ENCODE measurements at places on chromosomes 2 and 18.

- H3K4me1 ChIP-seq: no peaks in the 10 kb centered on the region
- H3K27ac ChIP-seq: no peak overlapping the region
- H3K4me3 ChIP-seq: no peak overlapping the region
- H3K27me3 ChIP-seq: no peaks in the 10 kb centered on the region
- DNase-seq: no peak
Observed at GRCh38 chr2:228344531-228344930, 163.0 kb upstream of the SPHKAP start.

DNA sequence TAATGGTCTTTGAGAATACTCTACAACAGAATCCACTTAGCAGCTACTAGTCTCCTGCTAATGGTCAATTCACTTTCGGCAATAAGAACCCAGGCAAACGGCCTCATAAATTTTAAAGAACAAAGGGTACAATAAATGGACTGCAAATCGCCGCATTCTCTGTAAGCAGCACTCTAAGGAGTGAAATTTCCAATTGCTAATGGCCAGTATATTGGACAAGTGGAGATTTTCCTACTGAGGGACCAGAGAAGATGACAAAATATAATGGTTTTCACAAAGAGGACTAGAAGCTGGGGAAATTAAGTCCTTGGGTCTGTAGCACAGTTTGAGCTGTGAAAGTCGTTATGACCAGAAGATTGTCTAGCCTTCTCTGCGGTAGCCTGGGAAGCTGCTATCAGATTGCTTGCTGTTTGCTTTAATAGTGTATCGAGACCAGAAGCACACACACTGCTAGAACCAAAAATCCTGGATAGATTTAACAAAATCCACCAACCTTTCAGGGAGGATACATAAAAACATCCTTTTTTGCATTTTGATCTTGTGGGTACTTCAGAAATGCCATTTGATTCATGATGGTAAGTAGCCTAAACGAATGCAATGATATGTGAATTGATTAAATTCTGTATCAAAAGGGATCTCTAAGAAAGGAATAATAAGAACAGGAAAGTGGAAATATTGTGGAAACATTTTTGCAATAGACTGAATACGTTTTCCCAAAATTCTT is 53.6 kb upstream of the ATP8B1 start:
- no peak overlapping the region for H3K27ac ChIP-seq
- H3K4me3 ChIP-seq: no peak overlapping the region
- H3K27me3 ChIP-seq: no peaks in the 10 kb centered on the region
- DNase-seq: no peak

DNA sequence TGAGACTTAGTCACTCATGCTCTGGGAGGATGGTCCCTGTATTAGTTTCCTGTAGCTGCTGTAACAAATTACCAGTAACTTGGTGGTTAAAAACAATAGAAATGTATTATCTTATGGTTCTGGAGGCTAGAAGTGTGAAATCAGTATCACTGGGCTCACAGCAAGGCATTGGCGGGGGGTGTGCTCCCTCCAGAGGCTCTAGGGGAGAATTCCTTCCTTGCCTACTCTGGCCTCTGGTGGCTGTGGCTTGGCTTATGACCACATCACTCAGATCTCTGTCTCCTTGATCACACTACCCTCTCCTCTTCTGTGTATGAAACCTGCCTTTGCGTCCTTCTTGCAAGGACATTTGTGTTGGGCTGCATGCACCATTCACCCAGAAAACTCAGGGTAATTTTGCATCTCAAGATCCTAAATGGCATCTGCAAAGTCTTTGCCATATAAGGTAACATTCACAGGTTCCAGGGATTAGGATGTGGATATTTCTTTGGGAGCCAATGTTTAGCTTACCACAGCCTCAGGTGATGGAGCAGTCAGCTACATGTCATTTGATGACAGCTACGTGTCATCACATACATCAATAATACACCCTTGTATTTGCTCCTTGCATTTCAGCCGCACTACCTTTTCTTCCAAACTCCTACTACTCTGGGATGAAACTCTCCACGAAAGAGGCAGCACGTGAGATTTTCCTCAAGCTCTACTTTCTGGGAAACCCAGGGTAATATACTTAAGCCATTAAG is 49.6 kb upstream of the POU3F3 start:
- no peak overlapping the region for H3K27ac ChIP-seq
- peaks cover 3% of the 10 kb centered on the region for H3K36me3 ChIP-seq
- H3K27me3 ChIP-seq: no peaks in the 10 kb centered on the region
- no peak overlapping the region for H3K4me3 ChIP-seq
- no peaks in the 10 kb centered on the region for H3K4me1 ChIP-seq
- DNase-seq: no peak

DNA sequence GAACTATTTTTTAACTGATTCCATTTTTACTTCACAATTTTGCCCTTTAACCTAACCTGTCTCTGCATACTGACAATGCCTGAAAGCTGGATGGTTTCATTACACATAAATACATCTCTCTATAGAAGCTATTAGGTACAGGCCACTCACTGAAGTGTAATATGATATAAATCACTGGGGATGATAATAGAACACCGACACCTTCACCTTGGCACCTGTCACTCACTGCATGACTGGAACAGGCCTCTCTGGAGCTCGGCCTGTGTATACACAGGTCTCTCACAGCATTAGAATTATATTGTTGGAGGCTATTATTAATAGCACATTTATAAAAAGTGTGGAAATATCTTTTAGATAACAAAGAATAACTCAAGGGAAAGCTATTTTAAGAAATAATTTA is 138.2 kb downstream of the TMEM131 start:
- no peak for DNase-seq
- H3K36me3 ChIP-seq: peaks cover 18% of the 10 kb centered on the region
- no peak overlapping the region for H3K27ac ChIP-seq
- H3K4me3 ChIP-seq: no peak overlapping the region

GRCh38 chr2:21376864-21377263 is 253.1 kb downstream of the TDRD15 start:
- H3K27me3 ChIP-seq: no peaks in the 10 kb centered on the region
- no peak for DNase-seq
- peaks cover 3% of the 10 kb centered on the region for H3K36me3 ChIP-seq

GRCh38 chr2:72183016-72183415 is 35.4 kb upstream of the CYP26B1 start:
- no peak overlapping the region for H3K27ac ChIP-seq
- no peaks in the 10 kb centered on the region for H3K27me3 ChIP-seq
- DNase-seq: no peak
- no peaks in the 10 kb centered on the region for H3K4me1 ChIP-seq
- no peak overlapping the region for H3K4me3 ChIP-seq

GRCh38 chr2:33074197-33074596 is 127.4 kb downstream of the LTBP1 start:
- no peaks in the 10 kb centered on the region for H3K36me3 ChIP-seq
- H3K4me3 ChIP-seq: no peak overlapping the region
- H3K27ac ChIP-seq: no peak overlapping the region
- peaks cover 26% of the 10 kb centered on the region for H3K27me3 ChIP-seq
- peaks cover 8% of the 10 kb centered on the region for H3K4me1 ChIP-seq

DNA sequence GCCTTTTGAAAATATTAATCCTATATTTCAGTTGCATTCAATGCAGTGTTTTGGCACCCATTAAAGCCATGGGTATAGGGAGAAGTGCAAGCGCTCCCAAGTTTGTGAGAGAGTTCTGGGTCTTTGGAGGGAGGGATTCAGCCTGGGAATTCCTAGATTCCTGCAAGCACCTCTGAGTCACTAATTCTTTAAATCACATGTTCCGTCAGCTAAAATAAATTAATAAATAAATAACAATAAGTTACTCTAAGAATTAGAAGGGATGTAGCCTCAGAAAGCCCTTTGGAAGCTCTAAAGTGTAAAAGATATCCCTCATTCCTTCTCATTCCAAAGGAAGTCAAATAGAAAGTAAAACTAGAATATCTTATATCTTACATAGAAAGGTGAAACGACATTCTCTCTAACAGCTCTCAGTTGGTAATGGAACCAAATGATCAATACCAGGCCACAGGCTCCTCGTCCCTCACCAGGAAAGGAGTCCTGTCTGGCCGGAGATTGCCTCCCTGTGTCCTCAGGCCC is 222.4 kb upstream of the RBBP8 start:
- no peaks in the 10 kb centered on the region for H3K4me1 ChIP-seq
- no peak overlapping the region for H3K4me3 ChIP-seq
- no peak for DNase-seq
- H3K27ac ChIP-seq: no peak overlapping the region

- H3K4me1 ChIP-seq: no peaks in the 10 kb centered on the region
- no peak overlapping the region for H3K27ac ChIP-seq
- no peak for DNase-seq
- no peaks in the 10 kb centered on the region for H3K36me3 ChIP-seq
Observed at GRCh38 chr2:52222128-52222527, 1190.2 kb upstream of the NRXN1 start.

DNA sequence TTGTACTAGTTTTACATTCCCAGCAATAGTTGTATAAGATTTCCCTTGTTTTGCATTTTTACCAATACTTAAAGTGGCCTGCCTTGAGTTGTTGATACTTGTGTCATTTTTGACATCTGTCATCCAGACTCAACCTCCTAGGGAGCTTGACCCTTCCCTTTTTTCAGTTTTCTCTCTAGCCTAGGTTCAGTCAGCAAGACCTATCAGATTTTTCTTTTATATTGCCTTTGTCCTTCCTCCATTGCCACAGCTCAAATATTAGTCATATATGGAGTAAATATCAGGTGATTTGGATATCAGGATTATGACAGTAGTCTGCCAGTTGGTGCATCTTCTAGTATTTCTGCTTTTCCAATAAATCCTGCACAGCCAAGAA is 13.4 kb downstream of the CENPO start:
- no peaks in the 10 kb centered on the region for H3K27me3 ChIP-seq
- peaks cover 17% of the 10 kb centered on the region for H3K4me1 ChIP-seq
- H3K27ac ChIP-seq: peak overlapping the region; percentile 14
- H3K4me3 ChIP-seq: no peak overlapping the region
- DNase-seq: no peak
- peaks cover 5% of the 10 kb centered on the region for H3K36me3 ChIP-seq

DNA sequence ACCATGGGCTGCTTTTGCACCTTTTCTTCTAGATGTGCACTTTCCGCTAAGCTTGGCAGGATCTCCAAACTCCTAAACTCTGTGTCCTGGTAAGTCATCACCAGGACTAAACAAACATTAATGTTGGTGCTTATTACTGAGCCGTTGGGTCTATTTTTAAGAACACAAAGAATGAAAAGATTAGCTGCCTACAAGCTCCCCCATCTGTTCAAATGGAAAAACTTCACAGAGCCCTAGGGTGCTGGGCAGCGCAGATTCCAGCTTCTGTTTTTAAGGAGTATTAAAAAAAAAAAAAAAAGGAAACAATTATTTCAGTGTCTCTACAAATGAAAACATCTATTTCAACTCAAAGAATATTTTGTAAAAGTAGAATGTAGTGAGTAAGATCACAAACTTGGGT is 97.8 kb upstream of the AQP4 start:
- no peaks in the 10 kb centered on the region for H3K4me1 ChIP-seq
- no peaks in the 10 kb centered on the region for H3K27me3 ChIP-seq
- H3K4me3 ChIP-seq: no peak overlapping the region
- H3K27ac ChIP-seq: no peak overlapping the region
- no peaks in the 10 kb centered on the region for H3K36me3 ChIP-seq

GRCh38 chr2:160565099-160565845 is 71.7 kb upstream of the RBMS1 start:
- H3K27me3 ChIP-seq: peaks cover 6% of the 10 kb centered on the region
- H3K4me1 ChIP-seq: no peaks in the 10 kb centered on the region
- no peak overlapping the region for H3K27ac ChIP-seq

GRCh38 chr2:159157361-159158209 is 128.9 kb downstream of the WDSUB1 start:
- no peaks in the 10 kb centered on the region for H3K36me3 ChIP-seq
- H3K4me1 ChIP-seq: peaks cover 10% of the 10 kb centered on the region
- peak overlapping the region; percentile 42 for H3K27ac ChIP-seq
- DNase-seq: no peak
- no peaks in the 10 kb centered on the region for H3K27me3 ChIP-seq

DNA sequence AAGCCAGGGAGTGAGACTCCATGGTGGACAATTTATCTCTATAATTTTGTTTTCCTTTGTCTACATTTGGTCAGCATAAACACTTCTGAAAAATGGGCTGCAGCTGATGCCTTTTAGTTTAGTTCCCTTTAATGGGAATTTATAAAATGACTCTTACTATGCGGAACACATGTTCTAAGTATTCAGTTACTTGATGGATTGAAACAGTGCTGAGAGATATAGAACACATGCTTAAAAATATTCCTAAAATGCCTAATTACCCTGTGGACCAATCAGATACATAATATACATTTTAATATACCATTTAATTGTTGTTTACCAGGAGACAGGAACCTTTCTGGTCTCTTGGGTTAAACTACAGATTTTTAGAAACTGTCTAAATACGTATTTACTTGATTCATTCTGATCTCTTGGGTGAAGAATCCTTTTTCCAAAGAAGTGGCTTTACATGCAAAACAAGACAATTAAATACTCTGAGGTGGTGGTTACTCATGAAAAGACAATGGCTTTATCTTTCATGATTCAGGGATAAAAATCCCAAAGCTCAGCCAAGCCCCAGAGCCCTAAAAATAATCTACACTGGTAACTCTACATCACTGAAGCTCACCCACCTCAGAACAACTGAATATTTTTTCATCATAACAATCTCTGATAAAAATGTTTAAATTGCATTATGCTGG is 128.1 kb upstream of the SERTAD2 start:
- no peak overlapping the region for H3K27ac ChIP-seq
- H3K4me1 ChIP-seq: no peaks in the 10 kb centered on the region
- no peak overlapping the region for H3K4me3 ChIP-seq
- no peak for DNase-seq

- H3K27ac ChIP-seq: no peak overlapping the region
- DNase-seq: no peak
- peaks cover 4% of the 10 kb centered on the region for H3K4me1 ChIP-seq
- no peaks in the 10 kb centered on the region for H3K36me3 ChIP-seq
Observed at GRCh38 chr2:232386740-232387450, 8.3 kb downstream of the ALPP start.

DNA sequence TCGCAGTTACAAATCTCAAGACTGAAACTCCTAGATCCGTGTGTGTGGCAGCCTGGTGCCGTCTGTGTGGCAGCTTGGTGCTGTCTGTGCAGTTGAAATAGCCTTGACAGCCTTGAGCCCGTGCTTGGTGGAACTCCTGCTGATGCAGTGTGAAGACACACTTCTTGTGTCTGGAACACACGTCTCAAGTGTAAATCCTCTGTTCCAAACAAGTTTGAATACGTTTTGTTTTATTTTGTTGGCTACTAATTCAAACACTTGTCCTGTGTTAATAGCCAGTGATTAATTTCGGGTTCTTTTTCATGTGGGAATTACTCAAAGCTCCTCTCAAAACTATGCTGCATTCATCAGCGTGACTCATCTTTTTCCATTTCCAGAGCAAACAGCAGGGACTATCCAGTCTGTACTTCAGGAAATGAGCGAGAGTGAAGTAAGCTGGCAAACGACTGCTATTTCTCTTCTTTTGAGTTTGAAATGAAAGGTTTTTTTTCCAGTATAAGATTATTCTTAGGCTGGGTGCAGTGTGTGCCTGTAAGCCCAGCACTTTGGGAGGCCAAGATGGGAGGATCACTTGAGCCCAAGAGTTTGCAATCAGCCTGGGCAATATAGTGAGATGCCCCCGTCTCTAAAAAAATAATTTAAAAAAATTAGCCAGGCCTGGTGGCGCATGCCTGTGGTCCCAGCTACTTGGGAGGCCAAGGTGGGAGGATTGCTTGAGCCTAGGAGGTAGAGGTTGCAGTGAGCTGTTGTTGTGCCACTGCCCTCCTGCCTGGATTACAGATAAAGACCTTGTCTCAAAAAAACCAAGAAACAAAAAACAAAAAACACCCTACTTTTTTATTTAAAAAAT is 152.9 kb downstream of the SPP2 start:
- DNase-seq: no peak
- no peaks in the 10 kb centered on the region for H3K36me3 ChIP-seq
- no peak overlapping the region for H3K4me3 ChIP-seq
- no peaks in the 10 kb centered on the region for H3K27me3 ChIP-seq
